ENCODE measurements at places on chromosomes 3 and 15.

DNA sequence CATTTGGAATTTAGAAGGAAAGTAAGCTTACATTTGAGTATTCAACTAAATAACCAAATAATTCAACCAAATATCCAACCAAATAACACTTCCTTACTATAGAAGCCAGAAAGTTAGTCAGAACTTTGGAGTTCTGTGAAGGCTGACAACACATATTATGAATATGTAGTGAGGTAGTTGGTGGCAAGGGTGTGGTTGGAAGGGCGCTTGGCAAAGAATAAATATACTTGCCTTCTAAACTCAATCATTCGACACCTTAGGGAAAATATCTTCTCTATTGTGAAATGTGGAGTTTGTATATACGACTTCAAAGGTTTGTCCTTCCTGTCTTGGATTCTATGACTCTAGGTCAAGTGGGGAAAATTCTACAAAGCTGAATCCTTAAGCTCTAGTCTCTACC, 111.7 kb upstream of the OSTN start:
- DNase-seq, result no peak

- DNase-seq, result no peak
Measured at GRCh38 chr3:14587740-14588360, 47.7 kb upstream of the GRIP2 start.

GRCh38 chr3:107954845-107955244, 136.0 kb downstream of the CD47 start:
- DNase-seq, result no peak

DNA sequence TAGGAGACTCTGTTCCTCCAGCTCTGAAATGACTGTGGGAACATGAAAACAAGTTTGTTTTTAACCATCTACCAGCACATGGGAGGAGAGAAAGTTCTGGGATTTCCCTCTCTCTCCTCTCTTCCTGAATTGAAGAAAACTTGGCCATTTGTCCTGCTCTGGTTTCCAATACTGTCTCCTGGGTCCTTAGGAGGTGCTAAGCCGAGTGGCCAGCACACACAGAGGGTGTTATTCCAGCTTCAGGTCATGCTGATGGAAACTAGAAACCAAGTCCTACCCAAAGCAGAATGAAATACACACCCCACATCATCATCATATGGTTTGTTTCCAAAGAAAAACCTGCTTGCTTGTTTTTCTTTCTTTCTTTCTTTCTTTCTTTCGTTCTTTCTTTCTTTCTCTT, 172.7 kb downstream of the RPLP1 start:
- DNase-seq, result no peak

DNA sequence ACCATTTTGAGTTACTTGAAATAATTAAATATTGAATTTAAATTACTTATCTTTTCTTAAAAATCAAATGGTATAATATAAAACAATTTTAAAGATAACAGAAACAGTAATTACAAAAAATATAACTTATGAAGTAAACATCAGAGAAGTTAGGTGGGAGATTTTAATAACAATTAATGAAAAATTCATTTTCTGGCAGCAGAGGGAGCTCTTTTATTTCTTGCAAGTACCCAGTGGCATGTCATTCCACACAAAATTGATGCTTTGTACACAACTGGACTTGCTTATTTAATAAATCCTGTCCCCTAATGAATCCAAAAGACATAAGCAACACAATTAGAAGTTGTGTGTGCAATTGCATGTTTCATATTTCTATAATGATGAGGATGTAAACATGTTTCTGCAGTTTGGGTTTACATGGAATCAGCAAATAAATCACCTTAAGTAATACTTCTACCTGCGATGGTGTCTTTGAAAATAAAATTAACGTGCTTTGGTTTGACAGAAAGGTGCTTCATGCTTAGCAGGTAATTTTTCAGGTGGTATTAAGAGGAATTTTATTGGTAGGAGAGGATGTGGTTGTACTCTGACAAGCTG, 861.3 kb downstream of the ZPLD1 start:
- DNase-seq, result no peak

DNA sequence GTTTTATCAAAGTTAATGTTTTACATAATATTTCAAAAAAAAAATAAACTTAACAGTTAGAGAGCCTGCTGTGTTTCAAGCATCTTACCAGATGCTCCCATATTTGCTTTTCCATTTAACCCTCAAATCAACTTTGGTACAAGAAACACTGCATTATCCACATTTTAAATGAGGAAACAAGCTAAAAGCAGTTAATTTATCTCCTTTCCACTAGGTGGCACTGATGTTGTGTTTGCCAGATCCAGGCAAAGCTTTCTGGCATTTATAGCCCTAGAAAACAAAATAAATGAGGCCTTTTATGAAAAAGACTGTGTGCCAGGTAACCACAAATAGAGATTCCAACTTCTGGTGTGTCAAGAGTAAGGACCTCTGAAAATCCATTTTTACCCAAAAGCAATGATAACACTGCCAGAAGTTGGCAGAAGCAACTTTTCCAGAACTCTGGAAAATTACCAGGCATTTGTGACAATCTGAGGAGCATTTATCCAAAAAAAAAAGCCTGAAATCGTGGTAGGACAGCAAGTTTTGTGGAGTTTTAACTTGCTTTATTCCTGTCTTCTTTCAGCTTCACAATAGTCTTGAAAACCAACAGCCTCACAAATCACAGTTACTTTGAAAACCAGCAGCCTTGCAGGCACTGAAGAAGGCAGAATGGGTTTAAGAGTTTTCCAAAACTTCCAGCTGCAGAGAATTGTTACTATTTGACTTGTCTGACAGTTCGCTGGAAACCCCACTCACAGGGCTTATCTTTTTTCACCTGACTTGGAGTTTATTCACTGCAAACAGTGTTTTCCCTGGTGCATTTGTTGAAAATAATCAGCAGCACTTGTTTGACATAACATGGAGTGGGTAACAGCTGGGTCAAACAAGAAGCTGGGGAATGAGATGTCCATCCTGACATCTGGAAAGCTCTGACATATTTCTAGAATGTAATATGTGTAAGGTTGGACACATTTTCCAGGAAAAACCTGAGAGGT, 9.2 kb downstream of the FAM162A start:
- peak; percentile 53 for DNase-seq

DNA sequence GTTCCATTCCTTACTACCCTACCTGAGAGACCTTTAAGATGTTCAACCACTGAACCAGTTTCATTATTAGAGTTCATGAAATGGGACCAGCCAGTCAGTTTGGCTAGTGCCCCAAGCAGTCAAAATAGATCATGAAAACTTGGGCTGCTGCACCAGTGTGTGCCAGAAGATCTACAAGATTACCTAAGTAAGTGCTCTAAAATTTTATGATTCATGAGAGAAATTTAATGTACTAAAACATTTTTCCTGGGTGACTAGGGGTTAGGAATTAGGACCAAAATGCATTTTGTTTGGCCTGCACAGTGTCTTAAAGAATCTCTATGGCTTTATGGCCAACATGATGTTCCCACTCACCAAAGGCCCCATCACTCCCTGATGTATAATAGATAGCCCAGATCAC, 214.7 kb downstream of the ATP8B4 start:
- no peak for DNase-seq

- DNase-seq, result no peak
Measured at GRCh38 chr15:66906668-66907614, 158.5 kb upstream of the SMAD3 start.

DNA sequence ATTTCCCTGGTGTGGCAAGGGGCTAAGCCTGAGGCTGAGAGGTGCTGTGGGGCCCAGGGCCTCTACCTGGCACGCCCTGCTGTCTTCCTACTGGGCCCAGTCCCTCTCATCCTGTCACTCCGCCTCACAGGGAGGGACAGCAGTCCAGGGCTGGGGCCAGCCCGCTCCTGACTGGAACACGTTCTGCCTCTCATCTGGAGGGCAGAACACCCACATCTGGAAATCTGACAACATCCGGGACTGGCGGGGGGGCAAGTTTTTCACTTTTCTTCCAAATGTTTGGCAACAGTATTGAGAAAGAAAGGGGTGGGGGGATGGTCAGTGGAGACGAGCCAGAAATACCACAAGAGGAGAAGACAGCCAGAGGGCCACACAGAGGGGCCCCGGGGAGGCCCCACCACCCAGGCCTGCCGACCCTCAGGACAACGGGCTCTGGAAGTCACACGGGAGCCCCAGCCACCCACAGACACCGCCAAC, 1.8 kb upstream of the MYL3 start:
- no peak for DNase-seq

DNA sequence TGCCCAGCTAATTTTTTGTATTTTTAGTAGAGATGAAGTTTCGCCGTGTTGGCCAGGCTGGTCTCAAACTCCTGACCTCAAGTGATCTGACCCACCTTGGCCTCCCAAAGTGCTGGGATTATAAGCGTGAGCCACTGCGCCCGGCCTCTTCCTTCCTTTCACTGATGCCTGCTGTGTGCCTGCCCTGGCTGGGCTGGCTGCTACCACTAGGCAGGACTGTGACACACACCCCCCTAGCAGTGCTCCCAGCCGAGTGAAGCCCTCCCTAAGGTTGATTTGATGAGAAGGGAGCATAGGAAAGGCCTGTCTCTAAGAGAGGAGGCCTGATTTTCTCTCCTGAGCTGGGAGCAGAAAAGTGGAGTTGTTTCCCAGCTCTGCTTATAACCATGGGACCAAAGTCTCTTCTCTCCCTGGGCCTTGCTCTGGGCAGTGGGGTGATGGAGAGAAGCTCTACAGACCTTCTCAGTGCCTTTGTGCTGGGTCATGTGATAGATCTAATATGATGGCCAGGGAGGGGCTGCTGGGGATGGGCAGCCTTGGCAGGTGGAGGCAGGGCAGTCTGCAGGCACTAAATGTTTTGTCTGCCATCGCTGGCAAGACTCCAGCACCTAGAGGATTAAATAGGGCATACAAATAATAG, 20.1 kb upstream of the SFMBT1 start:
- no peak for DNase-seq

GRCh38 chr3:191985691-191986090, 524.7 kb downstream of the PYDC2 start:
- DNase-seq, result no peak

GRCh38 chr3:14127516-14128161, 2.8 kb downstream of the TMEM43 start:
- DNase-seq, result no peak

DNA sequence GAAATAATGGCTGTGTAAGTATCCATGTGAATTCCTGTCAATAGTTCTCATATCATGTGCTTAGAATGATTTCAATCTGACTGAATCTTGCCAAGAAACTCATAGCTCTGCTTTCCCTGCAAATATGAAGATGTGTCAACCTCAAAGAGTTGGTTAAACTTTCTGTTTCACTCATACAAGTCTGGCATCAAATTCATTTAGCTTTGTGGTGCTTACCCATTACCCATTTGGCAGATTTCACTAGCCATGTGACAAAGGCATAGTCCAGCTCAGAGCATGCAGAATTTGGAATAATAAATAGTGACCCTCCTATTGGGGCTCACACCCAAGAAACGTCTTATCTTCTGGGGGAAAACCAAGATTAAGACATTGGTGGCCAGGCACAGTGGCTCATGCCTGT, 256.6 kb upstream of the TPRG1 start:
- DNase-seq, result no peak

GRCh38 chr15:33242165-33242564, 47.7 kb upstream of the FMN1 start:
- no peak for DNase-seq

- DNase-seq, result no peak
Measured at GRCh38 chr3:13074006-13074375, 762 bp upstream of the IQSEC1 start.

DNA sequence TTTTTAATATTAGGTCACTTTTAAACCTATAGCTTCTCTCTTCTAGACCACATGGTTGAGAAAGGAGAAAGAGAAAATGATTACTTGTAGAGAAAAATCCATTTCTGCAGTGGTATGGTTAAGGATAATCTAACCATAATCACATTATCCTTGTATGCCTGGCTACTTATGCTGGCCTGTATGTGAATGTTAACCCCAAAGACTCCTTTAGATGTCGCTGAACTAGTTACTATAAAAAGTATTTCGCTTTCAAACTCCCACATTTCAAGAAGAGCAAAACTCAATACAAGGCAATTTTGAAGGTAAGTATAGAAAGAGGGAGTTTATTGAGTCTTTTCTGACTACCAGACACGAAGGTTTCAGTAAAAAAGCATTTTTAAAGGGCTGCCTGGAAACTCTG, 2.2 kb downstream of the KCTD6 start:
- no peak for DNase-seq

DNA sequence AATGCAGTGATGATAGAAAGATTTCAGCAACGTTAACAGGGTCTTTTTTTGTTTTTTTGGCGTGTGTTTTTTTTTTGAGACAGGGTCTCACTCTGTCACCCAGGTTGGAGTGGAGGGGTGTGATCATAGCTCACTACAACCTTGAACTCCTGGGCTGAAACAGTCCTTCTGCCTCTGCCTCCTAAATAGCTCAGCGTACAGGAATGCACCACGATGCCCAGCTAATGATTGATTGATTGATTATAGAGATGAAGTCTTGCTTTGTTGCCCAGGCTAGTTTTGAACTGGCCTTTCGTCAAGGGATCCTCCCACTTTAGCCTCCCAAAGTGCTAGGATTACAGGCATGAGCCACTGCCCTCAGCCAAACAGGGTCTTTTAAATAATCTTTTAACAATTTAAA, 7.0 kb downstream of the CHP1 start:
- no peak for DNase-seq

- DNase-seq, result no peak
Measured at GRCh38 chr3:147189016-147189415, 217.3 kb downstream of the ZIC4 start.

- no peak for DNase-seq
Measured at GRCh38 chr15:31297575-31298456, 28.8 kb upstream of the KLF13 start.

DNA sequence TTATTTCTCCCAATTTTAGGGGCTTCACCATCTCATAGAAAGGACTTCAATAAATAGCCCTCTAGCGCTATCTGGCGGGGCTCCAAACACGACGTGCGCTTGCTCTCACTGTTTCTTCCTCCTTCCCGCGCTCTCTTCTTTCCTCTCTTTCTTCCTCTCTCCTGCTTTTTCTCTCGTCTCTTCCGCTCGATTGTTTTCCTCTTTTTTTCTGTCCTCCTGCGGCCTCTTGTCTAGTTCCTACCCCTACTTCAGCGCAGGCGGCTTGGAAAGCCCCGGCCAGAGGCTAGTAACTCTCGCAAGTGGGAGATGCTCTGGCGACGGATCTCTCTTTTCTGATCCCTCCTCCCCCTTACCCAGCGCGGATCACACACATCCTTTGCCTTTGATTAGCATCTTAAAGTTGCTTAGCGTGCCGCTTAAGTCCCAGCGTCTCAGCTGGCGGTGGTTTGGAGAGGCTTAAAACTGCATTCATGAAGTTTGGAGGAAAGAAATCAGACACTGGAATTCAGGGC, 6.2 kb upstream of the MEIS2 start:
- peak; percentile 65 for DNase-seq

GRCh38 chr15:83030021-83030420, 18.6 kb upstream of the C15orf40 start:
- no peak for DNase-seq

DNA sequence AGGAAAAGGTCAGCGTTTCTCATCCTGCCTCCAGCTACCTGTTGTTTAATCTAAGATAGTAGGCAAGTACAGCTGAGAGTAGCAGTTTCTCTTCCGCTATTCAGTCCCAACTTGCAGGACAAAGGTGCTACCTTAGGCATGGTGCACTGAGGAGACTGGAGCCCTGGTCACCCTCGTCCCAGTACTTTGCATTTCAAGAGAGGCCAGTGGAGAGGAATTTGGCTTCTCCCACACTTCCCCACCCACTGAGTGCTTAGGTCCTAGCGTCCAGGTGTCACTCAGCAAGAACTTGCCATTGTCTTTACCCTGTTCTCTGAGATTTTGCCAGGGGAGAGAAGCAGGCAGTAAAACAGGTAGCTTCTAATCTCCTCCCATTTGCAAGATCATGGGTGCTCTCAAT, 12.5 kb upstream of the RPN1 start:
- no peak for DNase-seq

- DNase-seq, result no peak
Measured at GRCh38 chr3:193165431-193166120, 75.4 kb upstream of the PLAAT1 start.

All from globus pallidus (tissue), 1 donor.